ENCODE measurements at places on chromosomes 12 and 14.

GRCh38 chr12:3667485-3667884 lies 85.4 kb downstream of the CRACR2A start:
- H3K27ac ChIP-seq = no peak overlapping the region
- no peak for DNase-seq
- no peaks in the 10 kb centered on the region for H3K4me1 ChIP-seq

DNA sequence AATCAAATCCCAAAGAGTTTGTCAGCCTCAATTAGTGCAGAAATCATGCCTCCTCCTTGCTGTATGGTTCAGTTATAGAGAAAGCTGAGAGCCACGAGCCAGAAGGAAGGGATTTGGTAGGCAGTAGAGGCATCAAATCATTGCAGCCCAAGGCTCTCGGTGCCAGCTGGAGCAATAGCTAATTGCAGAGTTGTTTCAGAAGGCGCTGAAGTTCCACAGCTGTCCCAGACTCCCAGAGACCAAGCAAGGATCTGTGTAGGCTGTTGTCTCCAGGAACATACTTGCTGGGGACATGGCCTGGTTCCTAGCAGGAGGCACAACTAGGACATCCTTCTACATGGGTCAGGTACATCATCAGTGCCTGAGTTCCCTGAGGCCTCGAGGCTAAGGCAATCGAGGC lies 80.4 kb upstream of the WSCD2 start:
- DNase-seq = no peak
- H3K4me1 ChIP-seq = no peaks in the 10 kb centered on the region
- H3K36me3 ChIP-seq = no peaks in the 10 kb centered on the region
- H3K4me3 ChIP-seq = no peak overlapping the region
- no peak overlapping the region for H3K27ac ChIP-seq

- no peak overlapping the region for H3K4me3 ChIP-seq
- no peaks in the 10 kb centered on the region for H3K4me1 ChIP-seq
- no peaks in the 10 kb centered on the region for H3K27me3 ChIP-seq
- H3K36me3 ChIP-seq = no peaks in the 10 kb centered on the region
- H3K27ac ChIP-seq = no peak overlapping the region
Observed at GRCh38 chr12:24049101-24049500, 99.6 kb upstream of the SOX5 start.

DNA sequence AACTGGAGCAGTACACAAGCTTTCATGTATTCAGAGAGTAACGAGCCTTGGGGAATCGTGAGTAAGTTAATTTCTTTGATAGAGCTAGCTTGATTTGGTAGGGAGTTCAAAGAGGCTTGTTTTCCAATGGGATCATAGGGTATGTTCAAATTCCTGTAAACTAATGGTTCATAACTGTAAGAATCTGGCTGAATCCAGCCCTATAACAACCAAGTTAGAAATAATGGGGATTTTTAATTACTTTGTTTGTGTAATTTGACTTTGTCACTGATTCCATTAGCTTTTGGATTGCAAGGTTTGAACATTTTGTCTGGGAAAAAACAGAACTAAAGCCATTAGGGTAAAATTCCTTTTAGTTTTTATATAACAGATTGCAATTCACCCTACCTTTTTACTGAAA lies 94.0 kb downstream of the WNK1 start:
- H3K4me3 ChIP-seq = no peak overlapping the region
- no peak overlapping the region for H3K27ac ChIP-seq
- no peaks in the 10 kb centered on the region for H3K4me1 ChIP-seq
- DNase-seq = no peak

DNA sequence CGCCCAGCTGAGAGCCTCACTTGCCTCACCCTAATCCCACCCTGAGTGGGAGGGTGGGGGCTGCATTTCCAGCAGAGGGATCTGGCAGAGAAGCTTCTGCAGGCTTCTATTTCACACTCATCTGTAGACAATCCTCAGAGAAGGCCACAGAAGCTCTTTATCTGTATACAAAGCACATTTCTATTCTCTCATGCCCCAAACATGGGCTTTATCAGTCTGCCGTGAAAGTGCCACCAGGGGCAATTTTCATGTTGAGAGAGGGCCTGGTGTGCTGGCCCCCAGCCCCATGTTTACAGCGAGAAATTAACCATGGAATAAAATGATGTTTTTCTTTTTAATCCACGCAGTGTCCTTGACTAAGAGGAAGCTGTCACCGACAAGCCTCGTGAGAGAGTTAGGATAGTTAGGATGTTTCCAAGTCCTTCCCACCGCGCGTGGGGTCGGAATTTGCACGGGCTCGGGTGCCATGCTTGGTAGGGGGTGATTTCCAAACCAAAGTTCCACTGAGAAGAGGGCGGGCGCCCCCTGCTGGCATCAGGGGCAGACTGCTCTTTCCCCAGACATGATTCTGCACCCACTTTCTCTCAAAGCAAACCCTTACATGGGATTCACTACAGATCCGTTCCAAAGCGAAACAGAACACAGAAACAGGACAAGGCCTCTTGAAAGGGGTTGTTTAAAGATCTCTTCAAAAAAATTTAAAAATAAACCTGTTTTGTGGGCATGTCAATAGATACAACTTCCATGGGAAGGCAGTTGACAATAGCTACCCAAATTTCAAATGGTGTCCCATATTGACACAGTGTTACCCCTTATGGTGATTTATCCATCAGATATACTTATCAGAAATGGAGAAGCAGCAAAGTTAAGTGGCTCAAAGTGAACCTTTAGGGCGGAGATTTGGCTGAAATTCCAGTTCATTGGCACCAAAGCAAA lies 19.4 kb downstream of the BDKRB1 start:
- H3K36me3 ChIP-seq = no peaks in the 10 kb centered on the region
- H3K27me3 ChIP-seq = no peaks in the 10 kb centered on the region
- peak; percentile 89 for DNase-seq
- no peak overlapping the region for H3K4me3 ChIP-seq
- no peaks in the 10 kb centered on the region for H3K4me1 ChIP-seq
- no peak overlapping the region for H3K27ac ChIP-seq

DNA sequence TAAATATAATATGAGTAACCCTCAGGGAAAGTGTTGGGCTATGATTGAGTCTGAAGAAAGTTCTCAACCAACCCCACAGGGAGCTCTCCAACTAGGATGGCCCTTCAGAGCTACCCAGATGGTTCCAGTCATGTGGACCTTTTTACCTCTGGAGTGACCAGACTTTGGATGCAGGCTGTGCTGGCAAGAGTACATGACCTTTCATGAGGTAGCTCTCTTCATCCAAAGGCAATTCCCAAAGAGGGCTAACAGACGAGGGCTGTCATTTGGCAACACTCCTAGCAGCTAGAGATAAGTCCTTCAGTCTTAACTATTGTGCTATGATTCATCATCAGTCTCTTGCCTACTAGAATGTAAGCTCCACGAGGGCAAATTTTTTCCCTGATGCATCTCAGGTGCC lies 75.4 kb downstream of the DUSP6 start:
- no peaks in the 10 kb centered on the region for H3K36me3 ChIP-seq
- no peaks in the 10 kb centered on the region for H3K4me1 ChIP-seq
- no peaks in the 10 kb centered on the region for H3K27me3 ChIP-seq
- H3K27ac ChIP-seq = no peak overlapping the region
- no peak overlapping the region for H3K4me3 ChIP-seq

DNA sequence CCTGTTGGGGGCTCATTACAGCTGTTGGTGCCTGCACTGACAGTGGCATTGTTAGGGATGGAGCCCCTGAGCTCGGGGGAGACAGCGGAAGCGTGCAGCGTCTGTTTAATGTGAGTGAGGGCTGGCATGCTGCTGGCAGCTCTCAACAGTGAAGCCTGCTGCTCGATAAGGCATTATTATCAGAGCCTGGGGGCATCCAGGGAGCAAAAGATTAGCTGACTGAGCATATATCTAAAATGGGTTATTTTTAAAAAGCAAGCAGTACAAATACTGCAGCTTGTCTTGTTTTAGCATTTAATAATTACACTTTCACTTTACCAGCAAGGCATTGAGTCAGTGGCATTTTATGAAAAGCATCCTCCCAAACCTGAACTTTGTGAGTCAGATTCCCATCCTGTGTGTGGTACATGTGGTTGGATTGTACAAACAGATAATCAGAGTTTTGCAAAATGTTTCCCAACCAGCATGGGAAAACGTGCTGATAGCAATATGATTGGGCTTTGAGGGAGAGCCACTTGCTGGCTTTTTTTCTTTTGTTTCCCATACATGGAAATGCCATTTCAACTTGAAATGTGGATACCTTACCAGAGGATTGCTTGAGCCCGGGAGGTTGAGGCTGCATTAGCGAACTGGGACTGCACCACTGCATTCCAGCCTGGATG lies 150.8 kb downstream of the PRKCH start:
- H3K4me3 ChIP-seq = peak overlapping the region; percentile 66
- H3K27me3 ChIP-seq = no peaks in the 10 kb centered on the region
- no peak for DNase-seq
- H3K27ac ChIP-seq = peak overlapping the region; percentile 92
- H3K36me3 ChIP-seq = no peaks in the 10 kb centered on the region
